Neuronal stem cell (in vitro differentiated cells): ENCODE measurements at places on chromosomes 16 and 17.

- no peak overlapping the region for H3K4me3 ChIP-seq
- H3K27me3 ChIP-seq: no peaks in the 10 kb centered on the region
- H3K27ac ChIP-seq: no peak overlapping the region
Observed at GRCh38 chr17:56159826-56160380, 6.6 kb downstream of the ANKFN1 start.

- no peaks in the 10 kb centered on the region for H3K36me3 ChIP-seq
- H3K4me3 ChIP-seq: no peak overlapping the region
- peaks cover 70% of the 10 kb centered on the region for H3K27me3 ChIP-seq
- DNase-seq: no peak
- H3K27ac ChIP-seq: no peak overlapping the region
Observed at GRCh38 chr17:43984521-43984920, 19.9 kb upstream of the NAGS start.

DNA sequence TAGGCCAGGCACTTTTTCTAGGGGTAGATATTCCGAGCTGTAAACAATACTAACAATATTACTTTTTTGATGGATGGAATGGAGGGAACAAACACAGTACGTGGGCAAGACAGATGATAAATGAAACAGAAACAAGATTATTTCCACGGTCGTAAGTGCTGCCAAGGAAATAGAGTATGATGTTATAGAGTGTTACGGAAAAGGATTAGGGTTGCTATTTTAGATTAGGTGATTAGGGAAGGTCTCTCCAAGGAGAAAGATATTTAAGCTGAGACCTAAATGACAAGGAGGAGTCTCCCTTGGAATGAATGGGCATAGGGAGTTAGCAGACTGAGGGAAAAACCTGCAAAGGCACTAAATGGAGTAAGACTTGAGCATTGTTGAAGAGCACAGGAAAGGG lies 8.3 kb downstream of the ADPRM start:
- no peak overlapping the region for H3K27ac ChIP-seq
- no peak for DNase-seq
- H3K27me3 ChIP-seq: no peaks in the 10 kb centered on the region
- H3K36me3 ChIP-seq: peaks cover 17% of the 10 kb centered on the region
- H3K4me3 ChIP-seq: no peak overlapping the region

DNA sequence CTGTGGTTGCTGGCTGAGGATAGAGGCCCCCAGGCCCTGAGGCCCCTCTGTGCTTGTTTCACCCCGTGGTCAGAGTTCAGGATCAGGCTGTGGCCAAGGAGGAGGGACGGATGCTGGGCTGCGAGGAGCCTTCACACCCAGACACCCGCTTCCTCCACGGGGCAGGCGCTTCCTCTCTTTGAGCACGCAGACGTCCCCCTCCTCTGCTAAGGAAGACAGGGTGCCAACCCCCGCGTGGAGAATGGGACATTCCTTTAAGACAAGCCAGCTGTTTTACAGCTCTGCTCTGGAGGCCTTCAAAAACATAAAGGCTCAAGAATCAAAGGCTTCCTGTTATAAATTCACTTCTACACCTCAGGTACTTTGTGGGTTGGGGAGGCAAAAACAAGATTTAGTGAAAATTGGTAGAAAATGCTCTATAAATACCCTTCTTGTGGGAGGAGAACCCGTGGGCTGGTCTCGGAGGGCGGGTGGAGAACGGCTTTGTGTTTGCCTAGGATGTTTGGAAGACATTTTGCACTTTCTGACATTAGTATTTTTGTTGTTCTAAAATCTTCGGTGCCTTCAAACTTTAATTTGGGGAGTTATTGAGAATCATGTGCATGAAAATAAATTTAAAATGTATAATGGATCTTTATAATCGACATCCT lies 60.8 kb upstream of the FOXF1 start:
- no peak overlapping the region for H3K4me3 ChIP-seq
- H3K4me1 ChIP-seq: no peaks in the 10 kb centered on the region
- H3K27ac ChIP-seq: no peak overlapping the region
- no peak for DNase-seq

DNA sequence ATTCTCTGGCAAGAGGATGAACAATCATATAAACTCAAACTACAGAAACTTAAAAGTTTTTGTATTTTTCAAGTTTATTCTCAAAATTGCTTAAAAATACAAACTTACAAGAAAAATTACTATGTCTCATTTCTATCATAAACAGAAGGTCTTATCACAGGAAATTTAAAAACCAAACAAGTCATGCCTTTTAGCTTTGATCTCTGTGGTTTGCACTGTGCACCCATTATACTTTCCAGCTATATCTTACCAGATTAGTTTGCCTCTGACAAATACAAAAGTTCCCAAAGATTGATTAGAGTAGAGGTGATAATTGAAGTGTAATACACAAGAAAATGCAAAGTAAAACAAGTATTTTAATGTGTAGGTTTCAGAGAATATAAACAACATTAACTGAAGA lies 117.4 kb downstream of the MYO1D start:
- DNase-seq: no peak
- H3K36me3 ChIP-seq: no peaks in the 10 kb centered on the region
- H3K4me1 ChIP-seq: no peaks in the 10 kb centered on the region
- H3K27me3 ChIP-seq: no peaks in the 10 kb centered on the region
- H3K4me3 ChIP-seq: no peak overlapping the region

GRCh38 chr16:69093974-69094373 lies 11.5 kb upstream of the HAS3 start:
- no peaks in the 10 kb centered on the region for H3K36me3 ChIP-seq
- no peak overlapping the region for H3K27ac ChIP-seq
- H3K4me1 ChIP-seq: peaks cover 11% of the 10 kb centered on the region
- no peak overlapping the region for H3K4me3 ChIP-seq
- no peaks in the 10 kb centered on the region for H3K27me3 ChIP-seq

- H3K27ac ChIP-seq: no peak overlapping the region
- DNase-seq: no peak
- H3K4me3 ChIP-seq: no peak overlapping the region
Observed at GRCh38 chr17:39772987-39773934, 35.5 kb downstream of the GRB7 start.
